Anterior cingulate cortex (tissue), 58 donors: ENCODE measurements at places on chromosomes 7 and 10.

GRCh38 chr7:112665709-112666108 is 124.5 kb downstream of the TMEM168 start:
- no peak for DNase-seq

- no peak for DNase-seq
These were observed 1.6 kb downstream of the TSPAN14 start for GRCh38 chr10:80455461-80456349.

DNA sequence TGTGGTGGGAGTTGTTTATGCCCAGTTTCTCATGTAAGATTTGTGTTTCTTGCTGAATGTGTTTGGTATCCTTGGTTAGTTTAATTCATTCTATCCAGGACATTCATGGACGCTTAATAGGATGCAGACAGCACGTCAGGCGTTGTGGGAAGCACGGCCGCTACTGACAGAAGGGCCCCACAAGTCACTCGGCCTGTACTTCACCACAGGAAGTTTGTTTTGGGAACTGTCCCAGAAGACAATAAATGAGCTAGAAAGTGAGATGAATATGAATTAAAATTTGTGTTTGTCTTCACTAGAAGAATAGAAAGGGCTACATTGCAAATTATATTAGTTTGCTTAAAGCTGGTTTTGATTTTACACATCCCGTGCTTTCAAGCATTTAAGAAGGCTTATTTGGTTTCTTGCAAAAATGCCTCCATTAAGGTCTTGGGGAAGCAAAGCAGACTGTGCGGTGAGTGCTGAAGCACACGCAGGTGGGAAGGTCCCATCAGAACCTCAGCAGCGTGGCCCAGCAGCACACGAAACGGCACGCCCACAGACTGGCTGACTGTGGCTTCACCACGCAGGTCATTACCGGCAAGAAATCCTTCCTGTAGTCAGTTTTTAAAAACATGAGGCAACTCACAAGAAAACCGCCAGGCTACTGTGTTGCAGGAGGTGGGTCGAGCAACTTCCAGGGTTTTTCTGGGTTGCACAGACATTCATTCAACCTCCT is 74.1 kb downstream of the VIPR2 start:
- no peak for DNase-seq

DNA sequence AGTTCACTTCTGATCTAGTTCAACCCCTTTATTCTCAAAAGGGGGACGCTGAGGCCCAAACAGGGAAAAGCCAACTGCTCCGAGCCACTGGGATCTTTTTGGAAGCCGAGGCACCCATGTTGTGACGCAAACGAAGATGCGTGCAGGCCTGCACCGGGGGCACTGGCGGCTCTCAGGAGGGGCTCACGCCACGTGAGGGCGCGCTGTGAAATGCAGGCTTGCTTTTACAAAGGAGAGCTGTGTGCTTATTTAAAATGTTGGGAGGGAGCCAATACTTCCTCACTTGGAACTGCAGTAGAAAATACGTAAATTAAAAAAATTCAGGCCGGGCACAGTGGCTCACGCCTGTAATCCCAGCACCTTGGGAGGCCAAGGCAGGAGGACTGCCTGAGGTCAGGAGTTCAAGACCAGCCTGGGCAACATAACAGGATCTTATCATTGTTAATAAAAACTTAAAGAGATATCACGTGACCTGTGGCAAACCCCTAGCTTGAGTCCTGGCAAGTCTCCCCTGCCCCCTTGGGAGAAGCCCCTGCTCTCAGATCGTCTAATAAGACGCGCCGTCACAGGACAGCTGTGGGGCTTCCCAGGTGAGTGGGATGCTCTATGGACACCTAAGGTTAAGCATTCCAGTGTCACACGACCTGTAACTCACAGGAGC is 16.3 kb downstream of the BRI3 start:
- no peak for DNase-seq

- DNase-seq = no peak
These were observed 431.9 kb downstream of the TNS3 start for GRCh38 chr7:47149971-47150370.
